ENCODE measurements at places on chromosomes 2 and 18. TPM values are rescaled to one million over a fixed set of nuclear protein-coding genes. Genes with fewer than 3 reads are reported as not detected.

GRCh38 chr2:73238976-73239375 lies 4.9 kb downstream of the CCT7 start:
- no peak for DNase-seq

GRCh38 chr2:154173164-154173563 lies 301.4 kb downstream of the GALNT13 start:
- no peak for DNase-seq

The FAP gene
- 24.7 TPM for total RNA-seq

DNA sequence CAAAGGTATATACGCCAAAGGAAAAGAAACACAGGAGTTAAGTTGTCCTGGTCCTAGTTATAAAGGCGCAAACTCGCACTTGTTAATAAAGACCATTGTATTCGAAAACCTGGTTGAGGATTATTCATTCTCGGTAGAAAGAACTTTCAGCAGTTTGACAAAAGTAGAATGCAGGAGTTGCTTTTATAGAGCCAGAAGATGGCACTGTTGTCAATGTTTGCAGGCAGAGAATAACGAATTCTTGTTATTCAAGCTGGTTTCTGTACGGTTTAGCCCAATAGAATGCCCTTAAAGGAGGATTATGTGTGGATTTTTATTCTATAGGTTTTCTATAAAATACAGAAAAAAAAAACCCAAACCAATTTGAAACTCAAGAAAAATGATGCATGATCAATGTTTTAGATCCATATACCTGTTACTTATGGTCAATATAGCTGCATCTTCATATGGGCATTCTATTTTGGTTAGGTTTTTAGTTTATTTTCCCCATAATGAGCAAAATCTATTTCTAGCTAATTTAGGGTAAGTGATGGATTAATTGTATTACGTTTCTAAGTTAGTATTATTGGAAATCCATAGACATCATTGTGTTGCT lies 510.3 kb downstream of the PLCL1 start:
- DNase-seq: no peak

DNA sequence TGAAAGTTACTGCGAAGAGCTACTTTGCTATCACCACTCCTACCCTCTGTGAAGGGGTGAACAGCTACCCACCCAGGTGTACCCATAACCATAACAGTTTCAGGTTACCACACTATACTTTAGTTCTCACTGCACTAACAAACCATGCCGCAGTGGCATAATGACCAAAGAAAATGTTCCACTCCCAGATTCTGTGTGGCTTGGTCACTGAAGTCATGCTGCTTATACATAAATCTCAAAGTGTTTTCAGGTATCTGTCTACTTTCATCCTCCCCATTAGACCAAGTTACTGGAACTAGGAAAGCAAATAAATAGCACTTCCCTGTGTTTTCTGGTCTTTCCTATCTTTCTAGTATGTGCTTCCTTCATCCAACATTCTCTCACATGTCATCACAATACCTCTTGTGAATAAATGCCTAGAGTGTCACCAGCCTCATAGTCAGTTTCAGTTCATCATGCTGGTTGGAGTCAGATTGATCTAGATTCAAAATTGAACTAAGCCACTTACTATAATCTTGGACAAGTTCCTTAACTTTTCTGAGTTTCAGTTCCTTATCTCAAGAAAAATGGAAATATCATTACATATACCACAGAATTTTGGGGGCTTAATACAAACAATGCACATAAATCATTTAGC lies 293.6 kb downstream of the FSIP2 start:
- no peak for DNase-seq

GRCh38 chr18:43931439-43931838 lies 654.1 kb upstream of the SYT4 start:
- DNase-seq: no peak

All from mesenteric fat pad (tissue), 1 donor.